GM06990 (cell line): ENCODE measurements at places on chromosomes 13 and 19.

GRCh38 chr13:27921421-27921960 lies 1.7 kb downstream of the PDX1 start:
- no peak for DNase-seq

GRCh38 chr13:103694471-103694870 lies 628.3 kb upstream of the SLC10A2 start:
- no peak for DNase-seq

- no peak for DNase-seq
These were observed 10.2 kb downstream of the PPP2R1A start for GRCh38 chr19:52200044-52200443.

DNA sequence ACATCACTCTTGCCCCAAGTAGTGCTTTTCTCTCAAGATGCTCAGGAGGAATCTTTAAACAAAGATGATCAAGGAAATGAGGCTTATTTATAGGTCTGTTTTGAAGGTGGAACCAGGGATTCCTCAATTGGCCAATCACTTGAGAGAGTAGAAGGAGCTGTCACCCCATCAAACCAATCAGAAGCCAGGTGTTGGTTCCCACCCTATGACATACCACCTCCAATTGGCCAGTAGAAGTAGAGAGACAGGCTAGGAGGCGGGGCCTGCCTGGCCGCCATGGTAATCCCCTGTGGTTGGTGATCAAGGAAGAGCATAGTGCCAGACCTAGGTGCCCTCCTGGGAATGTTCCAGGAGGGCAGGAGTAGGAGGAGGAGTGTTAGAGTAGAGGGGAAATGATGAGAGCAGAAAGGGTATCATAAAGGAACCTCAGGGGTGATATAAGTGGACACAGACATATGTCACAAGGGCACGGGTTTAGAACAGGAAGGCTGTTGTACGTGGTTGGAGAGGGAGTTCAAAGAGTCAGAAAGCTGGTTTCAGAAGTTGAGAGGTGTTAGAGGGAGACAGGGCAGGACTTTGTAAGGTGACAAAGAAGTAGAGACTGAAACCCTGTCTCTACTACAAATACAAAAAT lies 10.5 kb downstream of the PMIS2 start:
- peak; percentile 59 for DNase-seq

DNA sequence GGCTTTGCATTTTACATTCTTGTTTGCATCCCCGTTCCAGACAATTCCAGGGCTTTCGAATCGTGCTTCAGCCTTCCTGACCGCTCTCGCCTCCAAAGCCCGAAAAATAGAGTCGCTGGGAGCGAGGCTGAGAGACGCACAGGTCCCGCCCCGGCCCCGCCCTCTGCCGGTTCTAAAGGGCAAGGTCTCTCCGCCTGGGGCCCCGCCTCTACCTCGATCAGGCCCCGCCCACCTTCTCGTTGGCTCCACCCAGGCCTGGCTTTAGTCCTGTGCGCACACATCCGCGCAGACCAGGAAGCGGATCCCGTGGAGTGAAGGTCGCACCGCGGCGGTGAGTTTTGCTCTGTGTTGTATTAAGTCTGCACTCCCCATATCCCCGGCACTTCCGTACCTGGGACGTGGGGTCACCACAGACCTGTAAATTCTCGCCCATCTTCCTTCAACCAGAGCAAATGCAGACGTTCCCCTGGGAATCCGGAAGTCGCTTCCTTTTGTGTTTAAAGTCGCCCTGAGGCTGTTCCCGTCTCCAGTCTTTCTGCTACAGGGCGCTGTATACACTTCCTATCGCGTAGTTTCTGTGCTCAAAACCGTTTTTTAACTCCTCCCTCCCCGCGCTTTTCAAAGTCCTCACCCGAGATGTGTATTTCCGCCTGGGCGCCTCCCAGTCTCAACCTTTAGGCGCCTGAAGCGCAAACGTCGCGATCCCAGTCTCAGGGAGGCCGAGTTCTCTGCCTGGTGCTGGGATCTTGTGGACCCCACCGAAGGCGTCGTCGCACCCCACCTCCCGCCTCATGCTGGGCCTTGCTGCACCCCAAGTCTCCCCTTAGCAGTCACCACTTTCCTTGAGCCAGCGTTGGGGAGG lies at the start of gene ZNF701:
Gene ZNF701 (plus strand): TSS at position 288 of the 862 bp plus-strand sequence. CDS start 3,861 bp downstream, outside the sequence.
- DNase-seq, result peak; percentile 92

DNA sequence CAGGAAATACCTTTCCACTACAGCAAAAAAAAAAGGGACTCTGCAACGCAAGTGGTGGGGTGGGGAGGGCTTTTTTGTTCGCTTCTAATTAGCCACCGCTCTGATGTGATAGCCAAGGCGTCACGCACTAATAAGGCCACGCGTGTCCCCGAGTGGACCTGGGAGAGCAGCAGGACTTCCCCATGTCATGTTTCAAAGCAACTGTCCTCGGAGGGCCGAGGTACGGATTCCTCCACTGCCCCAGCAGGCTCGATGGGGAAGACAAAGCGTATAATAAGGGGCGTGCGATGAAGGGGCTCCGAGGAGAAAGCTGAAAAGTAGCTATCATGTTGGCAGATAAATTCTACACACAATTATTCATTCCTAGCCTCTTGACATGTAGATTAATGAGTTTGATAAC lies 179.7 kb upstream of the ZNF507 start:
- DNase-seq, result no peak
